ENCODE measurements at places on chromosomes 6 and 20. TPM values are rescaled to one million over a fixed set of nuclear protein-coding genes. Genes with fewer than 3 reads are reported as not detected.

Gene SS18L1
- total RNA-seq: 7.1 TPM

Gene KIF6
- not detected for total RNA-seq

Gene CD93
- not detected for total RNA-seq

Gene ENPP5
- total RNA-seq: 0.09 TPM

Gene NRN1
- total RNA-seq: not detected

Gene KIAA1755
- 0.20 TPM for total RNA-seq

Gene TMEM200A
- total RNA-seq: not detected

Gene SLC17A3
- 29.5 TPM for total RNA-seq

Gene NKX2-2
- total RNA-seq: not detected

Gene DOK5
- total RNA-seq: 3.5 TPM

Gene GTF3C6
- total RNA-seq: 14.7 TPM

Gene SPDEF
- not detected for total RNA-seq

Gene BMP7
- 0.24 TPM for total RNA-seq

Gene PNRC1
- total RNA-seq: 31.7 TPM

Gene AIF1
- total RNA-seq: not detected

Gene RIPPLY2
- total RNA-seq: not detected

Gene CARMIL1
- total RNA-seq: 36.9 TPM

Gene RNF39
- total RNA-seq: not detected

Gene GPR63
- 0.46 TPM for total RNA-seq

Gene HLA-DQB1
- total RNA-seq: not detected

Gene CBLN4
- total RNA-seq: not detected

Gene SNAP25
- total RNA-seq: 3.2 TPM

Gene LKAAEAR1
- total RNA-seq: 25.2 TPM

Gene KCNG1
- 5.7 TPM for total RNA-seq

Gene SAMD5
- 6.9 TPM for total RNA-seq

Gene DLL1
- total RNA-seq: 0.49 TPM

Gene IL20RA
- total RNA-seq: not detected
